ENCODE measurements at places on chromosomes 5 and 9.

- peak; percentile 63 for DNase-seq
Measured at GRCh38 chr5:150787656-150788055, 9.1 kb downstream of the SMIM3 start.

GRCh38 chr5:108945094-108945493 is 197.4 kb downstream of the FER start:
- DNase-seq, result no peak

GRCh38 chr9:91760906-91761305 is 189.1 kb downstream of the ROR2 start:
- DNase-seq, result no peak

- no peak for DNase-seq
Measured at GRCh38 chr9:98806394-98807035, 955 bp upstream of the GALNT12 start.

GRCh38 chr5:95841914-95842812 is 19.6 kb upstream of the GLRX start:
- no peak for DNase-seq

- no peak for DNase-seq
Measured at GRCh38 chr5:114358329-114358728, 3.5 kb upstream of the KCNN2 start.

GRCh38 chr9:135849181-135849580 is 58.2 kb downstream of the CAMSAP1 start:
- no peak for DNase-seq

DNA sequence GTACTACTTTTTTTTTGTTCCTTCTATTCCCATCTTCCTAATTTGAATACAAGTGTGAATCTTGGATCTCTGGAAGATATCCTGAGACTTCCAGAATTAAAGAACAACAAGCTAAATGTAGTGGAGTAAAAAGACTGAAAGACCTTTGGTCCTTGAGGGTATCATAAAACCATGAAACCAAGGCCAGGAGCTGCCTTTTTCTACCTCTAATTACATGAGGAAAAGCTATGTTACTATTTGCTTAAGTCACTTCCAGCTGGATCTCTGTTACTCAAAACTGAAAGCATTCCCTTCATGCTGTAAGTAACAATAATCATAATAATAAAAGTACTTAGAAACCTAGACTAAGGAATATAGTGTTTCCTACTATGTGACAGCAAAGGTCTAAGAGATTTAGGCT is 649.6 kb downstream of the KCTD16 start:
- no peak for DNase-seq

DNA sequence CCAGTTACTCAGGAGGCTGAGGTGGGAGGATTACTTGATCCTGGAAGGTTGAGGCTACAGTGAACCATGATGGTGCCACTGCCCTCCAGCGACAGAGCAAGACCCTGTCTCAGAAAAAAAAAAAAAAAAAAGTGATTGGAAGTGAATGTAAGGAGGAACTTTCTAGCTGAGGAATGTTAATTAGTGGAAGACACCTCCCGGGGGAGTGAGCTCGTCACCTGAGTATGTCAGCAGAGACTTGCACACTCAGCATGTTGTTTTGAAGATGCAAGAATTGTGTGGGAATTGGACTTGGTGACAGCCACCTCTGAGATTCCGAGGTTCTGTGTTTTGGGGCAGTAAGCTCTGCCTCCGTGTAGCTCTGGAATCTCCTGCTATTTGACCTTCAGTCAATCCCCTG is 3.6 kb downstream of the SYNPO start:
- DNase-seq, result no peak

GRCh38 chr5:76547242-76547890 is 75.8 kb downstream of the F2RL2 start:
- DNase-seq, result no peak

DNA sequence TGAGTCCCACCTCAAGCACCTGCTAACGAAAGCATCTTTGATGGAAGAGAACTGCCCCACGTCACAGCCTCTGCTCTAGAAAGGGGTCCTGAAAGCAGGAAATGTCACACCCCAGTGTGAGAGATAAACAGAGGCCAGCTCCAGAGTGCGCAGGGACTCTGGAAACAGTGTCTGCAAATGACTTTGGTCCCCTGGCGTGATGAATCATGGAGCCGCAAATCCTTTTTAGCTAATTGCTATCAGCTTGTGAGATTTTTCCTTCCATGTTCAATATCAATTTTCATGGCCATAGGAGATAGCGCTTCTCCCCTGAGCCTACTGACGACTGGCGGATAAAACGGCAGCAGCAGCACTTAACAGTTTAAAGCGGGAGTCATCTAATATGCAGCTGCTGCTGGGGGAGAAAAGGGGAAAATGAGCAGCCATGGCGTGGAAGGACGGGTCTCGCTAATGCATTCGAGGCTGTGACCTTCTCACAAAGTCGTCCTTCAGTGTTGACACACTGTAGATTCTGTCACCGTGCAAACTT is 209.6 kb upstream of the IRX1 start:
- no peak for DNase-seq

DNA sequence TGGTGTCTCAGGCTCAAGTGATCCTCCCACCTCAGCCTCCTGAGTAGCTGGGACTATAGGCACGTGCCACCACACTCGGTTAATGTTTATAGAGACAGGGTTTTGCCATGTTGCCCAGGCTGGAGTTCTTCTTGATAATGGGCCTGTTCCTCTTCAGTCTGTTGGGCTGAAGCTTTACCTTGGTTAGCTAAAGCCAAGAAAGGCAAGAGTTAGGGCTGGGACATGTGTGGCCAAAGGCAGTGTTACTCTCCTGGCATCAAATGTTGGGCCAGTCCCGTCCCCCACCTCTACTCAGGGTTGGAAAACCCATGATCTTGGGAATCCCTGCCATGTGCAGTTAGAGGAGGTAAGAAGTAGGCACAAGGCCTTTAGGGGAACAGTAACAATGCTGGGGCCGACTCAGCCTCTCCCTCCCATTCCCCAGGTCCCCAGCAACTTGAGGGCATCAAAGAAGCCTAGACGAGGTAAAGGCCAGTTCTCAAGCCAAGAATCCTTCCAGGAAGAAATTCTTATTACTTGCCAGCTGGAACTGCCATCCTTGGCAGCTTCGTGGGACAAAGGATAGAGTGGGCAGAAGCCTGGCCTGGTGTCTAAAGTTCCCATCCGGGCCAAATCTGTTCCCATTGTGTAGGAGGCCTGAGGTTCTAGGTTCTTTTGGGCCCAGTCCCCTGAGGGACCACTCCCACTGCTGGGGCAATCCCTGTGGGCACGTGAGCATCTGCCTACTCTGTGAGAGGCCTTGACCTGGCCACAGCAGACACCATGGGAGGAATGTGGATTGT is 4.5 kb downstream of the EGR1 start:
- DNase-seq, result no peak

GRCh38 chr5:36261186-36261585 is 19.5 kb upstream of the NADK2 start:
- no peak for DNase-seq

DNA sequence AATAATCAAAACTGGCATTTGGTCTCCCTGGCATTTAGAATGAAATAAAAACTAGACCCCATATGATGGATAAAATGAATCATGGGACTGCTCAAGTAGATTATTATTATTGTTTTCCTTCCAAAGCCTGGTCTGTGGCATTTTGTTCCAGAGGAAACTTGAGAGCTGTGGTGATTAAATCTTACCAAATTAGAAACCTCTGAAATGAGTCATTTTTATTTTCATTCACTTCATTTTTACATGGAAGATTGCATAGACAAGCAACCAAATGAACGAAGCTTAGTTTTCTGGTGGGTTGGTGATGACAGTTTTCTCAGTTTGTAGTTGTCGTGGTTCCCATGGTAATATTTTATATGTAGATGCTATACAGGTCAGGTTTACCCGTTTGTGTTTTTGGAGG is 23.4 kb downstream of the PAM start:
- DNase-seq, result no peak

- no peak for DNase-seq
Measured at GRCh38 chr9:98678244-98678842, 30.4 kb downstream of the GABBR2 start.

- no peak for DNase-seq
Measured at GRCh38 chr9:115058684-115059315, 59.2 kb downstream of the TNC start.

- no peak for DNase-seq
Measured at GRCh38 chr9:83304686-83305085, 233.5 kb downstream of the FRMD3 start.

- no peak for DNase-seq
Measured at GRCh38 chr9:4435197-4435596, 55.1 kb upstream of the SLC1A1 start.

DNA sequence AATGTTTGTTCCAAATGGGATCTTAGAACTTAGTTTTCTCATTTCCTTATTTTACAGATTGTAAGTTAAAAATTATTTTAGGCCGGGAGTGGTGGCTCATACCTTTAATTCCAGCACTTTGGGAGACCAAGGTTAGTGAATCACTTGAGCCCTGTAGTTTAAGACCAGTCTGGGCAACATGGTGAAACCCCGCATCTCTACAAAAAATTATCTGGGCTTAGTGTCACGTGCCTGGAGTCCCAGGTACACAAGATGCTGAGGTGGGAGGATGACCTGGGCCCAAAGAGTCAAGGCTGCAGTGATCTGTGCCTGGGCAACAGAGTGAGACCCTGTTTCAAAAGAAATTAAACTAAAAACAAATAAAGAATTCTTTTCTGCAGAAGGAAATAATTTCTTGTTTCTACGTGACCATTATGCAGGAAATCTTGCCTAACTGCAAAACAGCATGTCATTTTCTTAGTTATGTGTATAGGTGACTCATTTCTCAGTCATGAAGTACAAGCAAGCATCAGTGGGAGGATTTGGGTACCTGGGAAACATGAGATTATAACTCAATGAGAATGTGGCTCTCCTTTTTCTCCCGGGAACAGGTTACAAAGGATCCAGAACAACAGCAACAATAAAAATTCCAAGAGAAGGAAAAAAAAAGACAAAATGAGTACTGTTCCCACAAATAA is 375.1 kb upstream of the ST8SIA4 start:
- no peak for DNase-seq

DNA sequence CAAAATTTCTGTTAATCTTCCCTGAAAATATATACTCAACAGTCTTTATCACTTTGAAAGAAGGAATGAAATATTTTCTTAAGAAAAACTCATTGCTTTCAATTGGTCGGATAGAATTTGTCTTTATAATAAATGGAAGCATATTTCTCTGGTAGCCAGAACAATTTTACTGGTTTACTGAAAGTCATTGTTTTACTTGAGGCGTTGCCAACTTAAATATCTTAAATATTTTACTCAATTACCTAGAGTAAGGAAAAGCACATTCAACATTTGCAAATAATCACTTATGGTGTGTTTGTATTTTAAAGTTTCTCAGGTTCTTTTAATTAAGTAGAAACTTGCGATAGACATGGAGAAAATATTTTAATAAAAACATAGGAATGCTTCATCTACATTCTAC is 1181.7 kb downstream of the EFNA5 start:
- DNase-seq, result no peak

DNA sequence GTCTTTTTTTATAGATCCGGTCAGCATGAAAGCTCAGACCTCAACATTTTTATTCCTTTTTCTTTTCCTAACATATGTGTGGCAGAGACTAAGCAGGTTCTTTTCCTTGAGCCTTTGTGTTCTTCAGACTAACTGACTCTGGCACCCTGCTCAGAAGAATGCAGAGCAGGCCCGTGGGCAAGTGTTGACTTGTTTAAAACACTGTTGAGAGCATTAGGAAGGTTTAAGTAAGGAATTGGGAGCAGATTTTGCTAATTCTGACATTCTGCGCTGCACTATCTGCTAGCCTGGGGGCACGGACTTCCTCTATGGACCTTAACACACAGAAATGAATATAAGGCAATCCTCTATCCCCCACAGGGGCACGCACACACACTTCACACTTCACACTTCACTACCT is 182.5 kb upstream of the PIK3R1 start:
- no peak for DNase-seq

DNA sequence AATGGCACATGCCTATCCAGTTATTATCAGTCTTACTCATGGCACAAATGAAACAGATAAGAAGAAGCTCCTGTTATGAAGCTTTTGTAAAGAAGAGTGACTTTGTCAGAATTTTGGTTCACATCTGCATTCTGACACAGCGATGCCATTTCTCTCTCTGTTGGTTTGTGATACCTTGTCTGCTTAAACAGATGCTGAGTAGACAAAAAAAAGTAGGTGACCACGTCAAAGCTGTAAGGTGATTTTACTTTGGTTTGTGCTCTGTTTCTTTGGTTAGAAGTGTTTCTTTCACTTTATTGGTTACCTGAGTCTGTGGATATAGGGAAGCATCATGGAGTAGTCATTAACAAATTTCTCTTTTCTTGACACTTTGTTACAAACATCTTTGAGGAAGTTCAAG is 422.3 kb upstream of the ADAMTSL1 start:
- DNase-seq, result no peak

GRCh38 chr9:83521011-83521410 is 17.2 kb downstream of the FRMD3 start:
- DNase-seq, result peak; percentile 56

- DNase-seq, result no peak
Measured at GRCh38 chr9:133088146-133088750, 26.5 kb downstream of the CEL start.

DNA sequence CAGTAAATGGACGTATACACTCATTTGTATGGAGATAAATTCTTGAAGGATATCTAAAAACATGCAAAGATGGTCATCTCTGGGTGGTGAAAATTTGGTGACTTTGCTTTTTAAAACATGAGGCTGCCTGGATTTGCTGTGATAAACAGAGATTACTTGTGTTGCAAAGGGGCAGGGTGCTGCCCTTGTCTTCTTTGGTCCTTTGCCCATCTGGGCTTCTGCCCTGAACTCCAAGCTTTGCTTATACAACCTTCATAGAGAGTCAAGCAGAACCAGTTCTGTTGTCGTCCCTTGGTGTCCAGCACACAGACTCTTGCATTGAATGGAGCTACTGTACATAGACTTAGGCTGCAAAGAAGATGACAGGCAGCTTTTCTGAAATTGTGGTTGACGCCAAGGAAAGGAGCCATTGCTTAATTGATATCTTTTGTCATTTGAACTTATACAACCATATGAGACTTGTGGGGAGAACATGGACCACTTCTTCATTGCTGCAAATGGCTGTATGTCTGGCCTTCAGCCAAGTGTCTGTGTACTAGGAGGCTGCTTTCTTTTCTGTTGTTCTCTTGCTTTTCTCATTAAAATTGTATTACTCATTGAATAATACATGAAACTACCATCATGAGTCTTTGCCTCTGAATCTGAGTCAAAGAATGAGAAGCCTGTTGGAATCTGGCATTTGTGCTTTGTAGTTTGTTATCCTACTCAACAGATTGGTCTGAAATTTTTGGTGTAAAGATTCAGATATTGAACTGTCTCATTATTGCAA is 152.5 kb downstream of the DMRT2 start:
- no peak for DNase-seq

DNA sequence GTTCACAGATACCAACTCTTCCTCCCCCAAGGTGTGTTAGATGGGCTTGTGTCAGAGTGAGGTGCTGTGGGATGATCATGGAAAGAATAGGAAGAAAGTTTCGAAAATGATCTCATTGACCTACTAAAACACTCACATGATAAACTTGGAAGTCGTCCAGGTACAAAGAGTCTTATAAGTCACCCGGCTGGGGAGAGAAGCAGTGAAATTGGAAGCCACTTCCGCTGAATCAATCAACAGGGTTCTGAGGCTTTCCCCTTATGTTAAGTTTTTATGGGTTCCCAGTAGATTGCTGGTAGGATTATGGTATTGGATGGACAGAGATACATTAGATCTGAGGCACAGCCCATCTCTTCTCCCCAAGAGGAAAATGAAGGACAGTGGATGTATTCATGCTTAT is 218.8 kb upstream of the MSX2 start:
- no peak for DNase-seq

GRCh38 chr5:115386657-115387056 is 90.2 kb upstream of the CCDC112 start:
- no peak for DNase-seq

GRCh38 chr9:124218438-124218982 is 39.2 kb upstream of the NEK6 start:
- DNase-seq, result peak; percentile 85

Data from AML-193 (cell line).